ENCODE measurements at places on chromosomes 3 and 15.

DNA sequence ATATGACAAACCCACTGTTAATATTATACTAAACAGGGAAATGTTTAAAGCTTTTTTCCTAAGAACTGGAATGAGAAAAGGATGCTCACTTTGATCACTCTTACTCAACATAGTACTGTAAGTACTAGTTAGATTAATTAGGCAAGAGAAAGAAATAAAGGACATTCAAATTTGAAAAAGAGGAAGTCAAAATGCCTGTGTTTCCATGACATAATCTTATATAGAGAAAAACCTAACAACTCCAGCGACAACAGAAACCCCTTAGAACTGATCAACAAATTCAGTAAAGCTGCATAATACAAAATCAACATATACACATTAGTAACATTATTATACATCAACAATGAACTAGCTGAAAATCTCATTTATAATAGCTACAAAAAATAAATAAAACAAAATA lies 200.6 kb upstream of the ROBO1 start:
- no peak for DNase-seq

GRCh38 chr15:48325400-48325799 lies 5.8 kb upstream of the DUT start:
- DNase-seq: no peak

DNA sequence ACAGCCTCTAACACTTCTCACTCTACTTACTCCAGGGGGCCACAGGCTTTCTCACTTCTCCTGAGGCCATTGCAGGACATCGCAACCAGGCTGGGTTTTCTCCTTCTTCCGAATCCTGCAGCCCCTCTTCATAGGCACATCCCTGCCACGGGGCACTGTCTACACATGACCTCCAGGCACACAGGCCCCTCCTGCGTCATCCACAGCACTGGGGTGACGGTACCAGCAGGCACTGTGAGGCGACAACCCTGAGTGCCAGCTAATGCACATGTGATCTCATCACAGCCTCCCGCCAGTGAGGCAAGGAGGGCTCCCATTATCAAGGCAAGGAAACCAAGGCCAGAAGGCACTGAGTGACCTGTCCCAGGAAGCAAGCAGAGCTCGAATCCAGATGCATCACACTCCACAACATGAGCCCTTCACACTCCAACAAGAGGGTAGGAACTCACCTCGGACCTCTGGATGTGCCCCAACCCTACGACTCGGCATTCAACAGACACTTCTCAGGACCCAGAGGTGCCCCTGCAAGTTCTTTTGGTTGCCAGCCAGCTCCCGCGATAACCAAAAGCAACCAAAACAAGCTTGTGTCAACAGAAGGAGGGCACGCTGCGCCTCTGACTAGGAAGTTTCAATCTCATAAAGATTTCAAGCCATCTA lies 16.7 kb downstream of the FAM174B start:
- peak; percentile 40 for DNase-seq

DNA sequence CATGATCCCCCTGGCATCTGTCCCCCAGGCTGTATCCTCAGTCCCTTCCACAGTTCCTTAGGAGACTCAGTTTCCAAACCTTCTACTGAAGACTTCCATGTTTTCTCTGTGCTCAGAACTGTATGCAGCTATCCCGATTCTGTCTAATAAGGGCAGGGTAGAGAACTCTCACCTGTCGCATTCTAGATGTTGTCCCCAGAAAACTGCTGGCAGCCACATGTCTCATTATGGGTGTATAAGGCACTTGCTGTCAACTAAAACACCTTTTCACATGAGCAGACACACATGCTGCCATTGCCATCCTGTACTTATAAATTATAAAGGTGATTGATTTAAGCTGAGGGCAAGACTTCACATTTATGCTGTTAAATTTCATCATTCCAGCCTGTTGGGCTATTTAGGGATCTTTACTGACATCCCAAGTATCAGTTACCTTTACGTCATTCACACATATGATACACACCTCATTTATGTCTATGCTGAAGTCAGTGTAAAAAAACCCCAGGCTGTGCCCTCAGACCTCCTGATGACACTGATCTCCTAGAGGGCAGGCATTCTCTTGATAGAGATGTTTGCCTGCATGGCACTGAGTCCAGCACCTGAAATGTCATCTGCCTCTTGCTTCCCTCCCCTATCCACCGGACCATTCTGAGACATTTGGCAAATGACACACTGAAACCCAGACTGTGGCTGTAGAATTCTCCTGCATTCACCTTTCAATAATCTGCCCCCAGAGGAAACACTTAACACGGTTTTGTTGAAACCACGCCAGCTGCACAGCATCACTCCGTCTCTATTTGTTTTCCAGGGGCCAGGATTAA lies 35.8 kb downstream of the BTD start:
- DNase-seq: no peak

- DNase-seq: peak; percentile 56
Measured at GRCh38 chr15:38991126-38991525, 426.5 kb upstream of the RASGRP1 start.

DNA sequence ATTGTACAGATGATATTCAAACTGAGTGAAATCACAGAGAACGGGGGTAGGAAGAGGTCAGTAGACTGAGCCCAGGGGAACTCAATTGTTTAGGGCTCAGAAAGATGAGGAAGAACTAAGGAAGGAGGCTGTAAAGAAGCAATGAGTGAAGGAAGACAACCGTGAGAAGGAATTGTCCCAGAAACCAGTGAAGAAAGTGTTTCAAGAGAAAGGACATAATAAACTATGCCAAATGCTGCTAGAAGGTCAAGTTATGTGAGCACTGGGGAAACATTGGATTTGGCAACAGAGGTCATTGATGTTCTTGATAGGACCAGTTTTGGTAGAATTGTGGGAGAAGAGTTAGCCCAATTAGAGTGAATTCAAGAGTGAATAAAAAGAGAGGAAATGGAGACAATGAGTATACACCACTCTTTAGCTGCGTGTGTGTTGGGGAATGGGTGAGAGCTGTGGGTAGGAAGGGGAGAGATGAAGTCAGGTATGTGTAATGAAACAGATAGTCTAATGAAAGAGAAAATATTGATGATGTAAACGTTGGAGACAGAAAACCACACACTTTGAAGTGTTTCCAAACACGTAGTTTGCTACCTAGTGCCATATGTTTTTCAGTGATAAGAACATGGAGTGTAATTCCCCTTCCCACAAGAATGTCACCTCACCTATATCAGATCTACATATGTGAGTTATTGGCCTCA lies 42.5 kb upstream of the MME start:
- no peak for DNase-seq

DNA sequence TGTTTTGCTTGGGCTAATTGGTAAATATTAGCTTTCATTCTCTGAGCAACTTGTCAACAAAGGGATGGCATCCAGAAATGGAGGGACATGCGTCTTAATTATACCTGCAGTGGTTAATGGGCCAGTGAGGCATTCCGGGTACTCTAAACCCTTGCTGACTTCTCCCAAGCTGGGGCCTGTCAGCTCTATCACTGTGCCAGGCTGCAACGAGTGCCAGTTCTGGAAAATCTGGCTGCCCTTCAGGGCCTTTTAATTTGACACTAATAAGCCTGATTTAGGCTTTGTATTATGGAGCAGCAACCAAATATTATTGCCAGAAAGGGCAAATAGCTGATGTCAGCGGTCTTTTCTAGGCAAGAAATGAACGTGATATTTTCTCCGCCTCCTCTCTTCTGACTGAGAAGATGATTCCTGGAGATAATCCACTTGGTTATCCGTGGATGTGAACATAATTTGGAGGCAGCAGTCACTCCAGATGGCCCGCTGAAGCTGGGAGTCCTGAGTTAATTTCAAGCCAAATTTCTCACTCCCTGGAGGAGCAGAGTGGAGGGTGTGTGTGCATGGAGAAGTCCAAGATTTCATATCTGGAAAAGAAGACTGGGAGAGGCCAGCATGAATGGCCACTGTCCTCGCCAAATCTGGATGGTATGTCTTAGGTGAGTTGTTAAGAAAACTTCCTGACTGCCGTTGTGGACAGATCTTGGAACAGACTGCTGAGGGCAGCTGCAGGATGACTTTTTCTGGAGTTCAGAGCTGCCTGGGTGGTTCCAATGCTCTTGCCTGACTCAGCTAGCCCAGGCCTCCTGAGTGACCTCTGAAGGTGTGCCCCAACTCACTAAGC lies 44.4 kb upstream of the PSMD6 start:
- peak; percentile 10 for DNase-seq

GRCh38 chr15:68730471-68730919 lies 90.2 kb downstream of the ANP32A start:
- peak; percentile 87 for DNase-seq

GRCh38 chr3:8112587-8112986 lies 389.0 kb upstream of the LMCD1 start:
- no peak for DNase-seq

- peak; percentile 69 for DNase-seq
Measured at GRCh38 chr3:180563406-180563805, 38.6 kb upstream of the TTC14 start.

- DNase-seq: no peak
Measured at GRCh38 chr3:134544316-134544715, 58.5 kb downstream of the CEP63 start.

DNA sequence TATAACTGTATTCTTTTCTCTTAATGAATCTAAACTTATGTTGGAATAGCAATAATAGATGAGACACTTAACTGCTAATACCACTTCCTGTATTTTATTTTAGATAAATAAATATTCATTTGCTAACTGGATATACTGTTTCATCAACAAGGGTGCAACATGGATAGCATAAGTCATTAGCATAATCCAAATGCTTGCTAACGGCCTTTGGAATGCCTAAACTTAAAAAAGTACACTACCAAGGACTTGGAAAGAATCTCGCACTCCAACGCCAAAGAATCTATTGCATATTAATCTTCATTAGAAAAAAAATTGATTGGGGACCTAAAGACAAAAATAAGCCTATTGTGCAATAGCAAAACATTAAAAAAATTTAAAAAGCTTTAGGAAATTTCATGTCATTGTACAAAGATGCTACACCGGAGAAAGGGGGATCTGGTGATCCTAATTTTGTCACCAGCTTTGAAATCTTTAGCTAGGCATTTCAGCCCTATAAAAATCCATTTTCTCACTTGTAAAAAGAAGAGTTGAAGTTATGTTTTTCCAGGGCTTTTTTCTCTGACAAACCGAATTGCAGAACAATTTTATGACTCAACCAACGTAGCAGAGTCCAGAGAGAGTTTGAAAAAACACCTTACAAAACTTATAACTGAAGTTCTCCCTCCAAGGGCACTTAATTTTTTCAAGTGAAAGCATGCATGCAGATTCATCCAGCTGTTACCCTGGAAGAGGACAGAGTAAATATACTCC lies 4.1 kb downstream of the VGLL3 start:
- no peak for DNase-seq

- DNase-seq: no peak
Measured at GRCh38 chr15:59694779-59695178, 5.7 kb upstream of the BNIP2 start.

- no peak for DNase-seq
Measured at GRCh38 chr3:25037049-25037547, 391.0 kb upstream of the RARB start.

DNA sequence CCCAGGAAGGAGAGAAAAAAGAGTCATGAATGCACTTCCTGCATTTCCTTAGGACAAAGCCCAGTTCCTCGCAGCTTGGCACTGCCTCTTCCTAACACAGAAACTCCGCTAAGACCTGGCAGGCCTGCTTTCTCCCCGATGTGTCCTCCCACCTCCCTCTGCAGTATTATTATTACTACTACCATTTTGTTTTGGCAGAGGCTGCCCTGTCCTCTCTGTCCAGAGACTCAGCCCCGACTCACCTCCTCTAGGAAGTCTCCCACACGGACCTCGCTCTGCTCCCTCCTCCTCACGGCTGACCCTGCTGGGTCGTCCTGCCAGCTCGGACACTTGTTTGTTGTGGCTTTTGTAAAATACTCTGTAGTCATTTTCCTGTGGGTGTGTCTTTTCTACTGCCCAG lies 107.2 kb upstream of the HACD2 start:
- no peak for DNase-seq

DNA sequence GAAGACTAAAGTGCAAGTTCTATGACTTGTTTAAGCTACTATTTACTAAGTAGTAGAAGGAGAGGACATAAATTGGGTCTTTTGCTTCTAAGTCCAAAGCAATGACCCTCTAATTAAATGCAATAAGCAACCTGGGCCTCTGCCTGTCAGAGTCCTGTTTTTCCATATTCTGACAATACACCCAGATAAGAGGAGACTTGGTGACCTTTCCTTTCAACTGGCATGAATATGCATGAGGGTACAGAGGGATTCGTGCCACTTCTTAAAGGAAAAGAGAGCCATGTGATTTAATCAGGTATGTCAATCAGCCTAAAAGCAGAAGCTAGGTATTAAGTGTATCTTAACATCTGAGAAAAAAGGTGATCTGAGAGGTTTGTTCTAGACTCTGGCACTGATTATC lies 50.7 kb upstream of the FGF7 start:
- no peak for DNase-seq

- no peak for DNase-seq
Measured at GRCh38 chr3:124599779-124600693, 130.2 kb upstream of the UMPS start.

DNA sequence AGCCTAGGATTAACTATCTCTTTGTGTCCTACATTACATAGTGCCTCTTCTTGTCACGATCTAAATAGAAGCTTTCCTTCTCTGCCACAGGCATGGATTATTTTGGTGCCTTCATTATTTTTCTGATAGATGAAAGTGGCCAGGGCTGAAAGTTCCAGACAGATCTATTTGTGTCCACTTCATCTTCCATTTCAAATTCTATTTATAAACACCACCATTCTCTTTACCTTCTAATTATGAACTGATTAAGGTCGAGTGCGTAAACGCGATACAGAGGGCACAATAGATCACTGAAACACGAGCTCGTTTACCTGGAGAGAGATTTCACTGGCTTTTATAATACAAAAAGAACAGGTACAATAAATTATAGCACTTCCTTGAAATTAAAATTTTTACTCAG lies 105.0 kb downstream of the EDEM1 start:
- no peak for DNase-seq

GRCh38 chr3:10646531-10647335 lies 141.3 kb upstream of the ATP2B2 start:
- no peak for DNase-seq

DNA sequence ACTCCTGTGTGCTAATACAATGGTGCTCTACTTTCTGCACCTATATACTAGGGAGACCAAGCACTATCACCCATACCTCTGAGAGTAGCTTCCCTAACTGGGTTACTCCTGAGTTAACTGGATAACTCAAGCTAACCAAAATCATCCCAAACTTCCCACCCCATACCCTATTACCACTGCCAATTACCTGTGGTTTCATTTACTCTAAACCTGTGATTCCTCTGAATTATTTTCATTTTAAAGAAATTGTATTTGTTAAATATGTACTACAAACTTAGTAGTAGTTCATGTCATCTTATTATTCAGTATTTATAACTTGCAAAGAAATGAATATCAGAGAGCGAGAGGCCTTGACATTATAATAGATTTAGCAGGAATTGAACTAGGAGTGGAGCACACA lies 340.5 kb downstream of the TBC1D5 start:
- DNase-seq: no peak

- DNase-seq: no peak
Measured at GRCh38 chr3:124850212-124850611, 37.0 kb downstream of the ITGB5 start.

- DNase-seq: no peak
Measured at GRCh38 chr3:194212845-194213331, 76.9 kb downstream of the HES1 start.

- no peak for DNase-seq
Measured at GRCh38 chr15:33279613-33280205, 31.1 kb upstream of the RYR3 start.

GRCh38 chr3:40504636-40505430 lies 1.0 kb upstream of the ZNF620 start:
- DNase-seq: no peak

GRCh38 chr3:73499787-73500186 lies 125.0 kb downstream of the PDZRN3 start:
- no peak for DNase-seq

Measured in pons (tissue), 1 donor.